ENCODE measurements at places on chromosomes 3 and 15.

GRCh38 chr3:141859651-141860050 is 16.8 kb upstream of the ATP1B3 start:
- no peak for DNase-seq

DNA sequence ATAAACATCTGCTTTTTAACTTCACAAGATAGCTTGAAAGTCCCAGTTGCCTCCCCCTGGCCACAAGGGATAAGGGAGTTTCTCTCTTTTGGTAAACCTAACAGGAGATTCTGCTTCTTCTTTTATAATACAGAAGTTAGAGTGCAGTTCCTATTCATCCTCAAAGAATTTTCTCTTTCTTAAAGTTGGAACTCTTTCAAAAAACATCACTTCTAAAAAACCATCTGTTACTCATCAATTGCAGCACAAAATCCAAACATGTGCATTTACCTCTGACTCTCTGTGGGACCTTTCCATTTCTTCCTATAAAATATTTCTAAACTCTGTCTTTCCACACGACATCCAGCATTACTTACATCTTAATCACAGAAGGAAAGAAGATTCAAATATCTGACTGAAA is 5.1 kb downstream of the DPH6 start:
- no peak for DNase-seq

DNA sequence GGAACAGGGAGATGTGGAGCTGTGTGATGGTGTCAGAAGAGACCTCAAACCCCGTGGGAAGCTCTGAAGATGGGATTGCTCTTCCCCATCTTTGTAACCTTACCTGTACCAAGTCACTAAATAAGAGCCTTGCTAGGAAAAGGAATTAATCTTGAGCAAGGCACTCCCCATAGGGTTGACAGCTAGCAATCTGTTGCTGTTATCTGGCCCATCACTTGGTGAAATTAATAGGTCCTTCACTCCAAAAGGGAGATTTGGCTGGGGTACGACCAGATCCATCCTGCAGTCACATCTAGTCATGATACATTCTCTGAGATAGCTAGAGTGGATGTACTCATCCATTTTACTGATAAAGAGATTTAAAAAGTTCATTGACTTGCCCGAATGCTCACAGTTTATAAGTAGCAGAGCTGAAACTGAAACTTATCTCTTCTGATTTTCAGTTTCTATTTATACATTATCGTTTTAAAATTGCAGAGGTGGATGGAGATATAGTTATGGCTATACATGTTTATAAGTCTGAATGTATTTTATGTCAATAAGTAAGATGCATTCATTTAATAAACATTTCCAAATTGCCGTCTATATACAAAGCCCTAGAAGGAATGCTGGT is 299.1 kb upstream of the MCTP2 start:
- DNase-seq, result no peak

- no peak for DNase-seq
Observed at GRCh38 chr3:105764378-105765307, 104.2 kb downstream of the CBLB start.

GRCh38 chr3:47296562-47297302 is 14.0 kb downstream of the KLHL18 start:
- no peak for DNase-seq

DNA sequence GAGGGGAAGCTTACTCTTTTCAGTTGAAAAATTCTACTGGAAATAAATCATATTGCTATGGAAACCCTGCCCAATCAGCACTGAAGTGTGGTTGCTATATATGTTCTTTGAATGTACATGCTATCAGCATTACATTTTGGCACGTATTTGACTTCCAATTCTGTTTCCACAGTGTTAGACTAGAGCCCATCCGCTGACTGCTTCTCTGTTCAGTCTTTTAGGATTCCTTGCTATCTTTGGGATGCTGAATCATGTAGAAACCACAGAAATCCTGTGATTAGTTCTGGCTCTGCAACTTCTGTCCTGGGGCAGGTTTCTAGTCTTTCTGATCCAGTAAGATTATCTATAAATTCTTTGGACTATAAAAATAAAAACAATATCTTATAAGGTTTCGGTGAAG is 128.2 kb upstream of the SLC7A14 start:
- DNase-seq, result no peak

- peak; percentile 33 for DNase-seq
Observed at GRCh38 chr3:107598926-107599771, 76.4 kb downstream of the BBX start.

DNA sequence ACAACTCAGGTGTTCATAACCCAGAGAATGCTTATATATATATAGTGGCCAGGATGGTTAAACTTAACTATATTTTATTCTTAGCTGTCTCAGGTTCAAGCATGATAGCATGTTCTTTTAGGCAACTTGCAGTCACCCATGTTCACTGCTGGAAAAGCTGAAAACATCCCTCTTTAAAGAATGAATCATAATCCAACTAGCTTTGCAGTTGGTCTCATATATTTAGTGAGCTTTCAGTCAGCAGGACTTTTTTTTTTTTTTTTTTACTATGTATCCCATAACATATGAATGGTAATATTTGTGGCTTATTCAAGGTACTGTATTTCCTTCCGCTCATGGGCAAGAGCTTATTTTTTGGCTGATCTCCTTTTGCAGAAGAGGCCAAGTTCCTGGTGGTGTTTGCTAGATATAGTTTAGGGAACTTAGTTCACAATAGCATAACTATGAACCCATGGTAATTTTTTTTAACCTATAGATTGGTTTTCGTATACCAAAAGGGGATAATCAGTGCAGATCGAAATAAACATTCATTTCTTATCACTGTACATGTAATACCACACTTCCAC is 77.6 kb downstream of the CMSS1 start:
- DNase-seq, result no peak

- DNase-seq, result no peak
Observed at GRCh38 chr3:143258692-143259091, 139.1 kb downstream of the CHST2 start.

All from nephron progenitor cell (in vitro differentiated cells).